ENCODE measurements at places on chromosomes 16 and 17.

DNA sequence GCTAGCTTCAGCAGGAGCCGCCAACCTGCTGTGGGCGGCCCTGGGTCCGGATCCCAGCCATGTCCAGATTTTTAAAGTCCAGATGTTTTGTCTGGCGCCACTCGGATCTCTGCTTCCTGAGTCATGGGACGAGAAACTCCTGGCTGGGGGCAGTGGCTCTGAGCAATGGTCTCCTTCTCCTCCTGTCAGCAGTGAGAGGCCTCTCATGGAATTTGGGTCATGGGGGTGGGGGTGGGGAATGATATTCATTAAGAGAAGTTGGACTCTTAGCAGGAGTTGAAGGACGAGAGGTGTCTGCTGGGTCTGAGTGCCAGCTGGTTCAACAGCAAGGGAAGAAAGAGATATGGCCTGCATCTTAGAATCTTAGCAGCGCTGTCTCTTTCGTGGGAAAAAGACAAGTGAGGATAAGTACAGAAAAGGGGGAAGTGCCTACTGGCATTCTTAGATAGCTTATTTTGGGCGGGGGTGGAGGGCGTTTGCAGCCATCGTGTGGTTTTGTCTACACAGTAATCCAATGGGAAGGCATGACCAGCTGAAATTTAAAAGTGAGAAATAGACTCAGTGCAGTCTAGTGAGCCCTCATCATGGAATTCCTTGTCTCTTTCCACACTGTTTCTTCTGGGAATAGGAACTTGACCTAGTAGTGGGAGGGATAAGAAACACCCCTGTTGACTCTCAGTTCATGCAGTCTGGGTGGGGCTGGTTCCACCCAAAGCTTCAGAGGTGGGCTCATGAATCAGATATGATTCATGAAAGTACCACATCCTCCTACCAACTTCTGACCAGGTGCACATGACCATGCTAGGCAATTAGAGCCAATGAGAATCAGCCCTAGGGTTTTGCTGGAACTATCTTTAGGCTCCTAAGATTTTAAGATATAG lies 80.5 kb downstream of the MYH13 start:
- DNase-seq: peak; percentile 41

DNA sequence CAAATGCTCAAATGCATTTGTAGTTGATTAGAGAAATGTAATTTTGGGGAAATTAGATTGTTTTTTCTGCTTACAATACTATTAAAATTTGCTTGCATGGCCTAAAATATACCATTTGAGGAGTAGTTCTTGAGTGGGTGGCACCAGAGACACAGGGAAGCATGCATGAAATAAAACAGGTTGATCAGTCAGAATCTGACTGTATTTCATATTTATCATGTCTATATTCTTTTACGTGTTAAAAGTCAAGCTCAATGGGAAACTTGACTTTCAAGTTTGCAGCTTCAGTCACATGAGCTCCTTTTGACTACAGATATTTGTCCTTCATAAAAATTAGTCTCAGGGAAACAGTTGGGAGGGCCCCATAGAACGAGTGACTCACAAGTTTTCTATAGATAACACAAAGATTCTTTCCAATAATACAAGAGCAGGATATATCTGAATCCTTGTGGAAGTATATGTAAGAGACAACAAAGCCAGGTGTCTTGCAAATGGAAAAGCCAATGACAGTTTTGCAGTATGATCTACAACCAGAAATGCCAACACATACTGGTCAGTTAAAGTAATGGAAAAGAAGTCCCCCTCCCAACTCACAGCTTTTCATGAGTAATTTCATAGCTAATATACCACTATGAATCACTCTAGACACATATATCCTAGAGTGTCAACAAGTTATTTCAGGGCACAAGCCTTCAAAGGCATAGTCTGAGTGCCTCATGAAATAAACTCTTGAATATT lies 42.2 kb upstream of the CORO6 start:
- no peak for DNase-seq

GRCh38 chr16:700684-701584 lies 4.7 kb downstream of the FBXL16 start:
- DNase-seq: no peak

GRCh38 chr17:65092262-65092661 lies 35.7 kb upstream of the GNA13 start:
- DNase-seq: no peak

- no peak for DNase-seq
These were observed 17.2 kb upstream of the METRNL start for GRCh38 chr17:83062011-83062817.
